ENCODE measurements at places on chromosomes 3 and 15.

- no peak for DNase-seq
Observed at GRCh38 chr15:78265752-78266224, 1.4 kb downstream of the DNAJA4 start.

- DNase-seq = no peak
Observed at GRCh38 chr3:40780925-40781406, 256.2 kb downstream of the ZNF621 start.

GRCh38 chr3:183591881-183592521 lies 36.5 kb upstream of the KLHL6 start:
- no peak for DNase-seq

DNA sequence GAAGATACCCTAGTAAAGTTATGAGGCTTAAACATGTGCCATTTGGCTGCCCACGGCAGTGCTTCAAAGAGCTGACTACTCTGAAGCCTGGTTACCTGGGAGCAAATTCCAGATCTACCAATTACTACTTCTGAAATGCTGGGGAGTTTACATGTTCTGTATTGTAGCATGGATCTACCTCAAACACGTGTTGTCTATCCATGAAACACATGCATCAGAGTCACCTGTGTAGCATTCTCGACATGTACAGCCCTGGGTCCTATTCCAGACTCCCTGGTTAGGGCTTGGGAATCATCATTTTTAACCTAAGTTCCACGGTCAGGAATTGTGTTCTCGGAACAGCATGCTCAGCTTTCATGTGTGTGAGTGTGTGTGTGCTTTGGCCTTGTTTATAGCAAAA lies 599.3 kb upstream of the MDFIC2 start:
- no peak for DNase-seq

GRCh38 chr3:175741951-175742350 lies 882.8 kb downstream of the NAALADL2 start:
- no peak for DNase-seq

GRCh38 chr3:186965141-186965879 lies 35.0 kb downstream of the ST6GAL1 start:
- no peak for DNase-seq

DNA sequence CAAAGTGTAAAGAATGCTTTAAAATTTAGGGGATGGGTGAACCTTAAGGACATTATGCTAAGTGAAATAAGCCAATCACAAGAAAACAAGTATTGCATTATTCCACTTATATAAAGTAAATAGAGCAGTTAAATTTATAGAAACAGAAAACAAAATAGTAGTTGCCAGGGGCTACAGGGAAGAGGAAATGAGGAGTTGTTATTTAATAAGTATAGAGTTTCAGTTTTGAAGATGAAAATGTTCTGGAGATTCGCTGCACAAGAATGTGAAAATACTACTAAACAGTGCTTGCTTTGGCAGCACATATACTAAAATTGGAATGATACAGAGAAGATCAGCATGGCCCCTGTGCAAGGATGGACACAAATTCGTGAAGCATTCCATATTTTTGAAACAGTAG lies 32.0 kb downstream of the DNAH12 start:
- no peak for DNase-seq

GRCh38 chr3:65052101-65052500 lies 364.3 kb upstream of the ADAMTS9 start:
- DNase-seq = no peak

- DNase-seq = no peak
Observed at GRCh38 chr15:33360886-33361285, 50.1 kb downstream of the RYR3 start.

DNA sequence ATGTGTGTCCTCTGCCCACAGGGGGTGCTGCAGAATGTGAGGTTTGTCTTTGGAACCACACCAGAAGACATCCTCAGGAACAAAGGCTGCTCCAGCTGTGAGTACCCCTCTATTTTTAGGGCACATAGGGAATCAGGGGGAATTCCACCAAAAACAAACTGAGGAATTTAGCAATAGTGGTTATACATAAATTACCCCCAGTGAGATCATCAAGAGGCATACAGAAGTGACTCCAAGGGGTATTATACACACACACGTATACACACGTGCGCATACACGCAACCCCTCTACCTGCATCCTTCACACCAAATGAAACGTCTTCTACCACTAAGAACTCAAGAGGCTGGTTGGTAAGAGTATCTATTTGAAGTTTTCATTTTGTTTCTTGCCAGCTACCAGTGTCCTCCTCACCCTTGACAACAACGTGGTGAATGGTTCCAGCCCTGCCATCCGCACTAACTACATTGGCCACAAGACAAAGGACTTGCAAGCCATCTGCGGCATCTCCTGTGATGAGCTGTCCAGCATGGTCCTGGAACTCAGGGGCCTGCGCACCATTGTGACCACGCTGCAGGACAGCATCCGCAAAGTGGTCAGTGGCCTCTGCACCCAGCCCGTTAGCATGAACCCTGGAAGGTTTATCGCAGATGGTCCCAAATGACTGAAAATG lies 2.9 kb downstream of the THBS1 start:
- DNase-seq = no peak

GRCh38 chr3:176994393-176994792 lies 202.9 kb downstream of the TBL1XR1 start:
- DNase-seq = no peak

GRCh38 chr3:186185194-186185787 lies 76.4 kb upstream of the ETV5 start:
- no peak for DNase-seq

DNA sequence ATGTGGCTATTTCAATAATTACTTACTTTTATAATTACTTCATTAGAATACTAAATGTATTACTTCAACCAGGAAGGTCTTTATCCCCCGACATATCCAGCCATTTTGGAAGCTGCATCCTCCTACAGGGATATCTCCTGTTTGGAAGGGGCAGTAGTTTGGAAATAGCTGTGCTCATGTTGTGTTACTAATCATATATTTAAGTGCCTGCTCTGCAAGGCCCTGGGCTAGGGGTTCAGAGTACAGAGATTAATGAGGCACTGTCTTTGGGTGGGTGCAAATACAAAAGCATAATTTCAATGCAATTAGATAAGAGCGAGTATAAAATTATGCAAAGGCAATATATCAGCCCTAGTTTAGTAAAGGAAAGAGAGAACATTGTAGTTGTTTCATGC lies 146.3 kb upstream of the RARB start:
- no peak for DNase-seq

- DNase-seq = no peak
Observed at GRCh38 chr3:141528800-141529199, 42.0 kb downstream of the RASA2 start.

- no peak for DNase-seq
Observed at GRCh38 chr15:81894061-81894460, 151.8 kb downstream of the MEX3B start.

DNA sequence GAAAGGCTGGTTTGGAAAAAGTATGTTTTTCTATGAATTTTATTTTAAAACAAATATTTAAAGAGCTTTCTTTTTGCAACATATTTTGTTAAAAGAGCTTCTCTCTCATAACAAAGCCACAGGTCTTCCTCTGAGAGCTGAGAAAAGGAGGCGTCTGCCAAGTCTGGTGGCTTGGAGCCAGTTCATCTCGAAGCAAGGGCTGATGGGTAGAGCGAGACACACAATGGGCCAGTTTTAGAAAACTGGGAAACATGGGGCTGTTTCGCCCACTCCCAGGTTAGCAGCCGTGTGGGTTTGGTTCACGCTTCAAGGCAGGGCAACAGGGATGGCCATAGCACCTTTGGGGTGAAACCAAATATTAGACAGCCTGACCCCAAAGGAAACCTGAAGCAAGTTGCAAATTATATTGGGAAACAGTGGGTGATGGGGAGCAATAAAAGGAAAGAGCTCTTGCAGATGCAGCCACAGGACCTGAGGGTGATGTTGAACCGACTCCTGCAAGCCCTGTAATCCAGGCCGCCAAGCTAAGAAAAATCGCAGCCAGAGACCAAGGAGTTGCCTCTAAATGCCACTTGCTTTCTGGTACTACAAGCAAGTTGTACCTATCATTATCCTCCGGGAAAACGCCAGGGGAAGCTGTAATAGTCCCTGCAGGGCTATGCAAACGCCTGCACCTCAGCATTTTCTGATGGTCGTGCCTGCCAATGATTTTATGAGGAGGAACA lies 88.4 kb upstream of the GALNT15 start:
- no peak for DNase-seq

GRCh38 chr15:29788433-29789034 lies 33.7 kb downstream of the TJP1 start:
- DNase-seq = no peak

DNA sequence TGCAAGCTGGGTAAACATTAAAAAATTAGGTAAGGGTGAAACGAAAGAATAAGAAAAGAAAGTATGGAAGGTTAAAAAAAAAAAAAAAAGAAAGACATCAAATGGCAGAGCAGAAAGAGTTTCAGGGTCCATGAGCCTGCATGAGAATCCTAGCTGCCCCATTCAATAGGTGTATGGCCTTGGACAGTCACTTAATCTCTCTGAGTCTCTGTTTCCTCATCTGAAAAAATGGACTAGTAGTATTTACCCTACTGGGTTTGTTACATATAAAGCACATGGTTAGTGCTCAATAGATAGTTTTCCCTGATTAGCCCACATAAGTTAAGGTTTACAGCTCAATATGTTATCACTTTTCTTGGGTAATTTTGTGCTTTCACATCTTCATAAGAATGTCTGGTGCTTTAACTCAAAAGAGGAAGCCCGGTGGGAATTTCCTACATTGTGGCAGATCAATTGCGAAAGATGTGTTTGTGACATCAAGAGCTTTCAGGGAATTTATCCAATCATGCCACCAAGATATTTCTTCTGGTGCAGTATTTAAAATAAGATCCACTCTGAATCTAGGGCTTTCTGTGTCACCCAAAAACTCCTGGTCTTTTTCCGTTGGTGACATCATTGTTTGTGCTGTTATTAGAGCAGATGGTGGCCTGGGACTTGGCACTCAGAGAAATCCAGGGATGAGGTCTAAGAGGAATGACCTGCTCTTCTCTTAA lies 57.2 kb upstream of the UBE2E1 start:
- no peak for DNase-seq

GRCh38 chr3:50523279-50523811 lies 19.9 kb upstream of the CACNA2D2 start:
- DNase-seq = no peak

- DNase-seq = no peak
Observed at GRCh38 chr15:25065286-25065685, 110.5 kb downstream of the SNRPN start.

DNA sequence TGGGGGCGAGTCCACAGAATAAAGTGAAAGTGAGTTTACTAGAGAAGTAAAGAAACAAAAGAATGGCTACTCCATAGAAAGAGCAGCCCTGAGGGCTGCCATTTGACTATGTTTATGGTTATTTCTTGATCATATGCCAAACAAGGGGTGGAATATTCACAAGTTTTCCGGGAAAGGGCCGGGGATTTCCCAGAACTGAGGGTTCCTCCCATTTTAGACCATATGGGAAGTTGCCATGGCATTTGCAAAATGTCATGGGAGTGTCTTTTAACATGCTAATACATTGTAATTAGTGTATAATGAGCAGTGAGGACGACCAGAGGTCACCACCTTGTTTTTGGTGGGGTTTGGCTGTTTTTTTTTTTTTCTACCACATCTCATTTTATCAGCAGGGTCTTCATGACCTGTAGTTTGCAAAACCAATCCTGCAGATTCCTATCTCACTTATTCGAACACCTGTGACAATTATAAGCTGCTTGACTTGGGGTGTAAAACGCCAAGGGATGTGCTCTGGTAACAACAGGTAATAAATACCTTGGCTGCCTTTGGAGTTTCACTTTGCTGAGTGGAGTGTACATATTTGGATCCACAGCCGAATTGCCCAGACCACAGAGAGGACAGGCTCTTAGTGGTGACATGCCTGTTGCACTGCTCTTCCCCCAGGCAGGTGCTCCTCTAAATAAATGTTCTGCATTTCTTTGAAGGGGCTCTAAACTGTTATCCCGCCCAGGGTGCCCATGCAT lies 43.6 kb downstream of the C2CD4B start:
- DNase-seq = no peak

DNA sequence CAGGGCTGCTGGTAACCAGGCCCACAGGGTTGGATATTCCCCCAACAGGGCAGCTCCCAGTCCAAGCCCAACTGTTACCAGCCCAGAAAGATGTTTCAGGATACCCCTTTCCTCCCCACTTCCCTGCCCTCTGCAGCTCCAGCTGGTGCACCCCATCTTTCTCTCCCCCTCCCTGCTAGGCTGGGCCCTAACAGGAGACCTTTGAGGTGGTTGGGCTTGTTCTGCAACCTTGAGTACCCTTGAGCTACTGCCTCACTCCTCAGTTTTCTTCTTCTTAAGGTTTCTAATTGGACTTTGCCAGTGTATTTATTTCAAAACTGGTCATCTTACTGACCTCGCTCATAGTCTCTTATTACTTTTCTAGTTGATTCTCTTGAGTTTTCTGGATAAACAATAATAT lies 16.9 kb upstream of the INSYN1 start:
- no peak for DNase-seq

DNA sequence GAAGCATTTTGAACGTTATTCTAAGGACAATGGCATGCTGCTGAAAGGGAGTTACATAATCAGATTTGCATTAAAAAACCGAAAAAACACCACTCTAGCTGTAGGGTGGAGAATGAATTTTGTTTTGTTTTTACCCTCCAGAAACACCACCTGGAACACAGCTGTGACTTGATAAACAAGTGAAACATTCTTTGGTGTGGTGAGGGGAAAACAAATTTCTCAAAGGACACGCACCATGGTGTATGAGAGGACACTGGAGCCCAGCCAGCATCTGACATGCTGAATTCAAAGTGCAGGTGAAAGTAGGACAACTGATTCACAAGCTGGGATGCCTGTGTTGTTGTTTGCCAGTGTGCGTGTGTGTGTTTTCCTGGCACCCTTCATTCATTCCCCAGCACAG lies 554.5 kb upstream of the TBL1XR1 start:
- no peak for DNase-seq

DNA sequence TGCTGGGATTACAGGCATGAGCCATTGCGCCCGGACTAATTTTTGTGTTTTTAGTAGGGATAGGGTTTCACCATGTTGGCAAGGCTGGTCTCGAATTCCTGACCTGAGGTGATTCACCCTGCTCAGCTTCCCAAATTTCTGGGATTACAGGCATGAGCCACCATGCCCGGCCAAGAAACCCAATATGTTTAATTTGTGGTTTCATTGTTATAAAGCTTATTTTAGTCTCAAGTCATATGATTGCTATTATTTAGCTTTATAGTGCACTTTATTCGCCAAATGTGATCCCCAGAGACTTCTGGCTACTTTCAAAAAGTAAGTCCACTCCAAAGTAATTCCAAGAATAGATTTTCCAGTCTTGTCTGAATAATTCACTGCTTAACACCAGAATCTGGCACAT lies 19.3 kb upstream of the SLC4A7 start:
- no peak for DNase-seq

GRCh38 chr3:58218904-58219303 lies 8.1 kb upstream of the DNASE1L3 start:
- DNase-seq = no peak

DNA sequence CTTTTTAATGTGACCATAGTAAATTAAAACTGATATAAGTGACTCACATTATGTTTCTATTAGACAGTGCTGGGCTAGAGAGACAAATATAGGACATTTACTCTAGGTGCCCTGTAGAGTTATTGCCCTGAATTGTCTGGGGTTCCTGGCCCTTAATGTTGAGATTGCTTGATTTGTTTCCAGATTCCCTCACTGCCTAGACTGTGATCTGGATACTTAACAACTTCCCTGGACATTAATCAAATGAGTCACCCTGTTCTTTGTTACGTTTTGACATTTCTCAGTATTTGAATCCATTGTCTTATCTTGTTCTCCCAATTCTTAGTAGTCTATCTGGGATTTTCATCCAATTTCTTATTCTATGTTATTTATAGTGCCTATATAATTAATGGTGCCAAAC lies 65.8 kb downstream of the DTWD1 start:
- DNase-seq = no peak

GRCh38 chr3:126512916-126513650 lies 4.5 kb downstream of the UROC1 start:
- no peak for DNase-seq

- no peak for DNase-seq
Observed at GRCh38 chr3:102741105-102741504, 306.3 kb downstream of the ZPLD1 start.
